Non-pigmented ciliary epithelial cell (primary cell): ENCODE measurements at places on chromosomes 16 and 17.

GRCh38 chr16:14669776-14670175, 24.3 kb downstream of the PLA2G10 start:
- no peak for DNase-seq

- no peak for DNase-seq
Measured at GRCh38 chr16:1430759-1431496, at the start of gene PERCC1. Gene PERCC1, plus strand, starts transcription at chr16:1431078. Its CDS starts 1,516 bp downstream, at chr16:1432594.

GRCh38 chr17:50828508-50829170, 6.7 kb upstream of the WFIKKN2 start:
- DNase-seq = no peak

- DNase-seq = no peak
Measured at GRCh38 chr16:24348545-24349290, 92.6 kb downstream of the CACNG3 start.

GRCh38 chr16:9061358-9061813, 30.1 kb upstream of the HAPSTR1 start:
- DNase-seq = no peak

- no peak for DNase-seq
Measured at GRCh38 chr17:50689251-50689650, 18.5 kb downstream of the ANKRD40 start.

DNA sequence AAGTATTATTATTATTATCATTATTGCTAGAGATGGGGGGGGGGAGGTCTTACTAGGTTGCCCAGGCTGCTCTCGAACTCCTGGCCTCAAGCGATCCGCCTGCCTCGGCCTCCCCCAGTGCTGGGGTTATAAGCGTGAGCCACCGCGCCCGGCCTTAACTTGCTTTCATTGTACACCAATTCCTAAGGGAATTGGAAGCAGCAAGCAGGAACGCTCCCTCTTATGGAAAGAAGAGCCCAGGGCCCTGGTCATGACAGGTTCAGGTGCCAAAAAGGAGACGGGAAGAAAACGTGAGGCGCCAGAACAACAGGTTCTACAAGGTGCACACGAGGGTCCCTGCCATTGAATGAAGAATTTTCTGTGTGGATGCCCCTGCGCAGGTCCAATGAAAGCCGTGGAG, 540 bp upstream of the RPL38 start:
- no peak for DNase-seq

- DNase-seq = no peak
Measured at GRCh38 chr16:67571464-67571863, 9.1 kb downstream of the CTCF start.

DNA sequence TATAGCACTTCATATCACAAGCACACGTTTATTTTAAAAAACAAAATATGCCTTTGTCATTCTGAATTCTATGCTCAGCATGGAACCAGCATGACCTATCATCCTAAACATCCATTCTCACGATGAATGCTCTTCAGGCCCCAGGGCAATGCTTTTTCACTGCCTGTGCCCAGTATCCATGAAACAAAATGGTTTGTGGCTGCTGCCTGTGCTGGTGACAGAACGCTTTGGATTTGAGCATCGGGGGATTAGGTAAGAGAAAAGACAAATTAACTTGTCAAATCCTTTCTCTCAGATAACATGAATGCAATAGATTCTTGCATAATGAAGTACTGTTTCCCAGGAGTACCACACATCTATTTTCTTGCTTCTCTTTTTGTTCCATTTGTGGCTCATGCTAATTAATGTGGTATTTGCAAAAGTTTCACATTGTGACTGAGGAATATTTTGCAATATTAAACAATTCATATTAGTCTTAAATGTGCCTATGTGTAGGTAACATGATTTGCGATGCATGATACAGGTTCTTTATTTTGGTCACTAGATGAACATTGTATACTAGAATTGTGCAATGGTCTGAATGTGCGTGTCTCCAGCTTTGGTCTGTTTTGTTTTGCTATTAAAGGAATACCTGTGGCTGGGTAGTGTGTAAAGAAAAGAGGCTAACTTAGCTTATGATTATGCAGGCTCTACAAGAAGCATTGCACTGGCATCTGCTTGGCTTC, 25.8 kb upstream of the SRSF1 start:
- DNase-seq = no peak

- DNase-seq = no peak
Measured at GRCh38 chr16:88977812-88978607, 1.0 kb upstream of the CBFA2T3 start.
